ENCODE measurements at places on chromosomes 7 and 10.

- DNase-seq = no peak
These were observed 465.9 kb upstream of the CELF2 start for GRCh38 chr10:10551596-10552301.

- DNase-seq = no peak
These were observed 94.4 kb downstream of the WDR37 start for GRCh38 chr10:1150638-1150955.

DNA sequence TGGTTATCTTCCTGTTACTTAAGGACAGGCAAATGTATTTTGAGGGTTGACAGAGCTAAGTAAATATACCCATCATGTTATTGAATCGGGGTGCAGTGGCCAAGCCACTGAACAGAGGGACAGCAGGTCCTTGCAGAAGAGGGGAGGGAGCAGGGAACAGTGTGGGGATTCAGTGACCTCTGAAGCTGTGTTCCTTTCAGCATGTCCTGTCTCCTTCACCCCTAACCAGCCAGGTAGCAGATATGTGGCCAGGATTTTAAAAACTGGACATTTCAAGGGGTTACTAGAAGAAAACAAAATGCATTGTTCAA, 12.7 kb downstream of the ANK3 start:
- no peak for DNase-seq

GRCh38 chr10:132264306-132264950, 43.3 kb downstream of the STK32C start:
- DNase-seq = no peak

DNA sequence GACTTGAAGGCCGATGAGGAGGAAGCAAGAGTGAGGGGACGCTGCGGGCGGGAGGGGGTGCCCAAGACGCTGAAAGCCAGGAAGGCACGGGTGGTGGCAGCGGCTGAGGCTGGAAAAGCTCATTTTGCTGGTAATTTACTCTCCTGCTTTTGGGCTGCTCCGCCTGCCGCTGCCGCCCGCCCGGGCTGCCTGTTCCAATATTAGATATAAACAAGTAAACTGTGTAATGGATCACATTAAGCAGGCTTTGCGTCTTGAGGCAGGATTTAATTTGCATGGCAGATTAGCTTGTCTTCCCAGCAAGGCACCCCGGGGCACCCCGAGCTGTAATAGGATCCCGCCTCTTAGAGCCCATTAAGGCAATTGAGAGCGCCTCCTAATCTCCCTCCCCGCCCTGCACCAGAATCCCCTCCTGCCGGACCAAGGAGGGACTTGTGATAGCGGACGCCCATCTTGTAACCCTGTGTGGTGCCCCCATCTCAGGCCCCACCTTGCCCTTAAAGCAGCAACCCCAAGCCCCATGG, 46.1 kb upstream of the SLF2 start:
- DNase-seq = no peak

DNA sequence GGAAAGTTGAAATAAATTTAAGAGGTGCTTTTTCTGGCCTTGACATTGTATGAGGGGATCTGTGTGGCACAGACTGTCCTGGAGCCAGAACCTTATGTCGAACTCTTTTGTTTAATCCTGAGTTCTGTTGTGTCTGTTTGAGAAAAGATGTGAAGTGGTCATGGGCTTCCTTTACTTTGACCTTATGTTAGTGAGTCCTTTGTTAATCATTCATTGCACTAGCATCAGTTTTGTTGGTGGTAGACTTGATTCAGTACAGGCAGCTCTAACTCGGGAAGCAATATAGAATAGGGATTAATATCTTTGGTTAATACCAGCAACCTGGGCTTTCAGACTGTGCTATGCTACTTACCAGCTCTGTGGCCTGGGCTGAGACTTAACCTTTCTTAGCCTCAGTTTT, 123.9 kb upstream of the FZD1 start:
- no peak for DNase-seq

- peak; percentile 24 for DNase-seq
These were observed 86.6 kb upstream of the MACROH2A2 start for GRCh38 chr10:69965919-69966662.

DNA sequence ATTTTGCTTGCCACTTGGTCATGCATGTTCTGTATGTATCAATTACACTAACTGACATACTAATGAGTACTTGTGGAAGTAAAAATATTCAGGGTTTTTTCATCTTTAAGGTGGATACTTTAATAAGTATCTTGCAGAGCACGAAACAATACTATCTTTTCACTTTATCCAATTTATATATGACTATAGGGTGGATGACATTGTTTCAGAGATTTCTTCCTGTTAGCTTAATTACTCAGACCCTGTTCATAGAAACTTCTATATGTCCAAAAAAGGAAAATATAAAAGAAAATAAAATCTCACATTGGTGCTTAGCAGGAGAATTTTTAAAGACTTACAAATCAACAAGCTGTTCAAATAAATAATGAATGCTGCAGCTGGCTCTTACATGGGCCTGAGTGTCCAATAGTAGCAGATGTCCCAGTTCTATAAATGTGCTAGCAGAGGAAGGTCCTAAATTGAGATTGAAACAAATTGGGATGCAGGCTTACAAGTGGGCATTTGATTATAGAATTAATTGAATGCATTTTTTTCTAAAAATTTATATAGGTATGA, 91.5 kb upstream of the THSD7A start:
- no peak for DNase-seq

DNA sequence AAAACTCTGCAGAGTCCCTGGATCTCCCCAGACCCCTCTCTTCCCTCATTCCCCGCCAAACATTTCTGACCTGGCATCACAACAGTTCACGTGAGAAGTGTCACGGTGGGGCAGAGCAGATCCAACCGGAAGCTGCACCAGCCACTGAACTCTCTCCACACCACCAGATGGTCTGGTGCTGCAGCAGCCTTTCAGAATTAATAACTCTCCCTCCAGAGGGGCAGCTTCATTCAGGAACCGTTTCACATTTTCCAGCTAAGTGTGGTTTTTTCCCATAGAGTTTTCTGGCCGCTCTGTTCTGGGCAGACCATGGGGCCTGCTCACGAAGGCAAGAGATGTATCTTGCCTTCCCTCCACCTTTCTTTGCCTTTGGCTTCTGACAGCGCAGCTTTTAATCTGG, 486.7 kb upstream of the GALNT17 start:
- no peak for DNase-seq

- no peak for DNase-seq
These were observed 6.8 kb downstream of the STRA8 start for GRCh38 chr7:135240441-135240840.

DNA sequence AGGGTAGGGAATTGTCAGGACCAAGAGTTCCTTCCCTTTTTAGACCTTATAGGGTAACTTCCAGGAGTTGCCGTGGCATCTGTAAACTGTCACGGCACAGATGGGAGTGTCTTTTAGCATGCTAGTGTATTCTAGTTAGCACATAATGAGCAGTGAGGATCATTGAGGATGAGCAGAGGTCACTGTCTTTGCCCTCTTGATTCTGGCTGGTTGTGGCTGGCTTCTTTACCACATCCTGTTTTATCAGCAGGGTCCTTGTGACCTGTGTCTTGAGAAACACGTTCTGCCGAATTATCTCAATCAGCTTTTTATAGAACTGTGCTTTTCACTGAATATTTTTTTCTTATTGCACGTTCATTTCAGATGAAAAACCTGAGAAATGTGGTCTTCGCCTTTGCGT, 41.5 kb downstream of the MINPP1 start:
- peak; percentile 88 for DNase-seq

- DNase-seq = peak; percentile 48
These were observed 93.2 kb downstream of the ADK start for GRCh38 chr10:74244097-74244685.

- DNase-seq = no peak
These were observed 37.1 kb downstream of the GPR26 start for GRCh38 chr10:123703195-123703790.

DNA sequence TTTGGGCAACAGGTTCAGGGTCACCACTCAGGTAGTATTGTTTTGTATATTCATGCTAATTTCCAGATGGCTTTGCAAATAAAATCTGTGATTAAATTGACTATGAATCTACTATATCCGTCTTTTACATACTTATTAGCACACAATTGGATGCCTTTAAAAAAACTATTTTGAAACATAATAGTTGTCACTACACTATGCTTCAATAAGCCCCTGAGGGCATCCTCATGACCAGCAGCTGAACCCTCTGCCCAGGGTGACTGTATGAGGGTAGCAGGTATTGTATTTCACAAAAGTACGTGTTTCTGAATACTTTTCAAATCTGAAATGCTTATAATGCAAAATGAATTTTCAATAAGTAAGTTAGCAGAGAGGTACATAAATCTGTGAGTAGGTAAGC, 97.3 kb downstream of the DNAH11 start:
- peak; percentile 20 for DNase-seq

DNA sequence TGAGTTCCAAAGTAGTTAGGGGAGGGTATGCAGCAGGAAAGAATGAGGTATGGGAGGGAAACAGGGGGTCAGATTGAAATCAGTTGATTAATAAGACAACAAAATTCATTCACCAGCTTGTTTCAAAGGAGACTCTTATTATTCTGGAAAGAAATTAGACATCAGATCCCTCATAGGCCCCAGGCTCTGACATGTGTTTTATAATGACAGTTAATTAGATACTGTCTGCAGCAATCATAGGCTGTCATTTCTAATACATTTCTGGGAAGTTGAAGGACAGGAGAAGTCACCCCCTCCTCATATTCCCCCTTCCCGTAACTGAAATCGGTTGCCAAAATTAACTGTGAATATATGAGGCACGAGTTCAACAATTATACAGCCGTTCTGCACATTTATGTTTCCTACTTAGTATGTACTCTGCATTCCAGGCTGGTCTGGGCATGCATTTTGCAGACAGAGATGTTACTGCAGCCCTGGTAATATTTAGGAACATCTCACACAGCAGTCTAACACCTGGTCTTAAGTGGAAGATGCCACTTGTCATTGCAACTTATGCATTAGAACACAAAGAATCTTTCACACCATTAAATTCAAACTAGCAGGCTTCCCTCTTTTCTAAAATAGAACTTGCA, 355.2 kb upstream of the LRGUK start:
- DNase-seq = no peak

GRCh38 chr10:15427843-15428414, 56.8 kb upstream of the FAM171A1 start:
- DNase-seq = peak; percentile 55

- no peak for DNase-seq
These were observed 165.7 kb downstream of the C7orf25 start for GRCh38 chr7:42746214-42746613.

DNA sequence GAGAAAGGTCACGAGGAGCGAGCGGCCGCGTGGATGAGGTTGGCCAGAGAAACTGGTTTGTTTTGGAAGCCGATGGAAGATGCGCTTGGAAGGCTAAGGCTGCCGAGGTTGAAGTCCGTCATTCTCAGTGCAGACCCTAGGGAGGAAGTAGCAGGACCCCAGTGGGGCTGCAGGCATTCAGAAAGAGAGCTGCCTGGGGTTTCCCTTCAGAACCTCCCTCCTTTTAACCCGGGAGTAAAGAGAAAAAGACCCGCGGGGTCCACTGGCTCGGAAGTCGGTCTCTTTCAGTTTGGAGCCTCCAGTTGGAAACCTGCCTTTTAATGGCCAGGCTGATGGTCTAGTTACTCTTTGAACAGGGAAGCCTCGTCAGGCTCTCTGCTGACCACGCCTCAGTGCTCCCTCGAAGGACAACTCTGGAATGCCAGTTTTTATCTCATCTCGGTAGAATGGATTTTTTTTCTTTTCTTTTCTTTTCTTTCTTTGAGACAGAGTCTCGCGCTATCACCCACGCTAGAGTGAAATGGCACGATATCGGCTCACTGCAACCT, 188.6 kb downstream of the CUX1 start:
- DNase-seq = no peak

DNA sequence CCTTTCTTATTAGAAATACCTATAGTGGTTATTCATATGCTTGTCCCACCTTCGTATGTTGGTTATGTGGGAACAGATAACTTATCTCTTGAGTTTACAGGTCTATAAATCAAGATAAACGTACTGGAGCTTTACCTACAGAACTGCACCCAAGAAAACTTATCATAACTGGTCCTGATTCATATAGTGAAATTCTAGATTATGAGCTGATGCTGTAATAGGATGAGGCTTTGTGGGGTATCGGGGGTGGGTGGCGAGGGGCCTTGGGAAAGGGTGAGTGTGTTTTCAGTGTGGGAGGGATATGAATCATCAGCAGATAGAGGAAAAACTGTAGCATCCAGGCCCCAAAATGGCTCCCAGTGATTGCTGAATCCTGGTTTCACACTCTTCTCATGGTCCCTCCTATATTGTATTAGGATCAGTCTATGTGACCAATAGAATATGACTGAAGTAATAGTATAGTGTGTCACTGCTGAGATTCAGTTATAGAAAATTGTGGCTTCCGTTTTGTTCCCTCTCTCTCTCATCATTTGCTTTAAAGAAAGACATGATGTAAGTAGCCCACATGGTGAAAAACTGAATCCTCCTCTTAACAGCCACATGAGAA, 706.8 kb upstream of the LRRTM3 start:
- DNase-seq = no peak

DNA sequence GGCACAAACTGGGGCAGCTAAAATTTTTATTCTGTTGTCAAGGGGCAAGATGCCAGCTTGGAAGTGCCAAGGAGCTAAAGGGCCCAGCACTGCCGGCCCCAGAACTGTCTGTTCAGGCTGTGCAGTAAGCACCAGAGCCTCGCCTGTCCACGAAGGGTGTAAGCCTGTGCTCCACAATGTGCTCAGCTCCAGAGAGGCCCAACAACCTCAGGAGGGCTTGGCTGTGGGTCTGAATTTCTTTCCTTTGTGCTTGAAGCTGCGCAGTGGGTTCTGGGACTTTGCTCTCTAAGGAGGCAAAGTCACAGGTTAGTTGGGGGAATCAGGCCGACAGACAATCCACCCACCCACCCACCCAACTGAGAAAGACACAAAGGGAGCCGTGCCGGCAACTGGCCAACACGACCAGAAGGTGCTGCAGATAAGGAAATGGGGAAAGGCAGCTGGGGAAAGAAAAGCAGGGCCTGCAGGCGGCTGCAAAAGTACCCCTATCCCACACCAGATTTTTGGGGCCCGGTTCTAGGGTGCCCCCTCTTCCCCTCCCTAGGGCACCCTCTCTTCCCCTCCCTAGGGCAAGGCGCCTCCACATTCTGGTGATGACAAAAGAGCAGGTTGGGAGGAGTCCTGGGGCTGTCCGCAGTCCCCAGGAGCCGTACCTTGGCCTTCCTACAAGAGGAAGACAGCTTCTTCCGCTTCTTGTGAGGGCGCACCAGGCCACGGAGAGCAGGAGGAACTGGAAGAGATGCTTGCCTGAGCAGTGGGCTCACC, 7.7 kb downstream of the DDX56 start:
- DNase-seq = no peak

DNA sequence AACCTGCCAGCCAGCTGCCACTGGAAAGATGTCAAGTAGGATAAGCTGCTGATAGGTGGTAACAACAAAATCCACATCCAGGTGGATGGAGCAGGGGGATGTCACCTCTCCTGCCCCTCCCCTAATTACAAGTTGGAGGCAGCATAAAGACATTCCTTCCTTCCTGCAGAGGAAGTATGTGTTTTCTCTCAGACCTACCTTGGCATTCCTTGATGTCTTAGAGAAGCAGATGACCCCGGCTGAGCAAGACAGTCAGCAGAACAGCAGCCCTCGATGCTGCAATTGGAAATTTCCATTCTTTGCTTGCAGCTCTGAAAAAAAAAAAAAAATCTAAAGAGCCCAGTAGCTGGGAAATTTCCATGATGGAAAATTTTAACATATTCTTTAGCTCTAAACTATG, 137.5 kb upstream of the MKLN1 start:
- no peak for DNase-seq

- DNase-seq = no peak
These were observed 68.5 kb upstream of the BMPER start for GRCh38 chr7:33836797-33837355.

- no peak for DNase-seq
These were observed 69.3 kb downstream of the MTERF1 start for GRCh38 chr7:91811236-91811635.
